ENCODE measurements at places on chromosomes 11 and 22.

DNA sequence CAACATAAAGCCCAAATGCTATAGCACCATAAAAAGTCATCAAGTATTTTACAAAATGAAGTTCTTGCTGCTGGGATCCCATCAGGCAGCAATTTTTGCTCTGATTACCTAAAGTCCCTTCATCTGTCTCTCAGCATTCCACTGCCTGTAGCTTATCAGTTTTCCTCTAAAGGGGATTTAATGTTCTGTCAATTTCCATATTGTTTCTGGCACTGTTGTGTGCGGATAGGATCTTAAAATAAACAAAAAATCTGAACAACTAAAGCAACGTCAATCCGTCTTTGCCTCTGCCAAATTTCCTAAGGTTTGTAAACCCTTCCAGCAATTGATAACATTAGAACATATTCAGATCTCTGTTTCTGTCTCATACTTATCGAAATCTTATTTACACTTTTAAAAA lies 1126.3 kb upstream of the RAG2 start:
- no peak for DNase-seq

DNA sequence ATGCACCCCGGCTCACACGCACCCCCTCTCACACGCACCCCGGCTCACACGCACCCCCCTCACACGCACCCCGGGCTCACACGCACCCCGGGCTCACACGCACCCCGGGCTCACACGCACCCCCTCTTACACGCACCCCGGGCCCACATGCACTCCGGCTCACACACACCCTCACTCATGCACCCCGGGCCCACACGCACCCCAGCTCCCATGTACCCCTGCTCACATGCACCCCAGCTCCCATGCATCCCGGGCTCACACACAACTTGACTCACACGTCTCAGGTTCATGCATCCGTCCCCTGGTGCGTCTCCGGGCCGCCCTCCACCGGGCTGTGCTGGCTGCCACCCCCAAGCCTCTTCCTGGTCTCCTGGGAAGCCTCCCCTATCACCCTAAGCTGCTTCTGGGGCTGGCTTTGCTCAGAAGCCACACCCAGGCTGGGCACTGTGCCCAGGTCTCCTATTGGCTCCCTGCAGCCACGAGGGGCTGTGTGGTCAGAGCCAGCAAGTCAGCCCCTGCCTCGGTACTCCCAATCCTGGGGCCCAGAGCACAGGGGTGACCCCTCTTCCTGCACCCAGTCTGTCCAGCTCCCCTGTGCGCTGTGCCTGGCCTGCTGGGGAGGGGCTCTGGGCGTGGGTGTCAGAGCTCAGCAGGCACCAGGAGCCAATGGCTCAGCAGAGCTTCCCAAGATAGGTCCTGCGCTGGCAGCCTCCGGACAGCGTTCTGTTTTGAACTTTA lies 16.9 kb downstream of the TSPAN4 start:
- peak; percentile 68 for DNase-seq

- DNase-seq: no peak
These were observed 994 bp downstream of the PPP6R3 start for GRCh38 chr11:68461575-68461917.

GRCh38 chr11:72471005-72471898 lies 36.9 kb upstream of the CLPB start:
- DNase-seq: peak; percentile 79

DNA sequence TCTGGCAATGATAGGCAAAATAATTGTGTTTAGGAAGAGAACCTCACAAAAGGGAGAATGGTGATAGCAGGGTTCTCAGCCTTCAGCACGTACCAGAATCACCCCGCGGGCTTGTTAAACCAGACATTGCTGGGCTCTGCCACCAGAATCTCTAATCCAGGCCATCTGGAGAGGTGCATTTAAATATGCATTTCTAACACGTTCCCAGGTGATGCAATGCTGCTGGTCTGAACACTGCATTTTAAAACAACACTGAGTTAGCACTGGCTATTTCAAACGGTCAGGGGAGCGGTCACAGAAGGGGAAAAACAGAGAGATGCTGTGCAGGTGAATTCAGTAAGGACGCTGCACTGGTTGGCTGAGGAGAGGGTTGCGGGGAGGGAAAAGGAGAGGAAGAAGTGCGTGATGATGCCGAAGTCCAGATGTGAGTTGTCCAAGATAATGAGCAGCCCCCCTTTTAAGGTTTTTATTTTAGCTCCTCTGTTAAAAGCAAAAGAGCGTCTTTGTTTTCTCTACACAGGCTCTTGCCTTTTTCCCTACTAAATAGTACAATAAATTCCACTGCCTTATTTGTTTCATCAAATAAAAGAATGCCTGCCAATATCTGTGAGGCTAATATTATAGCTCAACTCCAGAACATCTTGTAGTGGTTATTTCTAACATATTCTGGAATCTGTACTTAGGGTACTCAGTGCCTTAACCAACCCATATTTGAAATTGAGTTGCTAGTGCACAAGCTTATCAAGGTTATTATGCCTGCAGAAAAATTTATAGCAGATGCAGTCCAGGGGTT lies 109.6 kb upstream of the POU2AF2 start:
- DNase-seq: no peak

Measured in mesenchymal stem cell (in vitro differentiated cells and primary cell).